ENCODE measurements at places on chromosomes 5 and 9.

DNA sequence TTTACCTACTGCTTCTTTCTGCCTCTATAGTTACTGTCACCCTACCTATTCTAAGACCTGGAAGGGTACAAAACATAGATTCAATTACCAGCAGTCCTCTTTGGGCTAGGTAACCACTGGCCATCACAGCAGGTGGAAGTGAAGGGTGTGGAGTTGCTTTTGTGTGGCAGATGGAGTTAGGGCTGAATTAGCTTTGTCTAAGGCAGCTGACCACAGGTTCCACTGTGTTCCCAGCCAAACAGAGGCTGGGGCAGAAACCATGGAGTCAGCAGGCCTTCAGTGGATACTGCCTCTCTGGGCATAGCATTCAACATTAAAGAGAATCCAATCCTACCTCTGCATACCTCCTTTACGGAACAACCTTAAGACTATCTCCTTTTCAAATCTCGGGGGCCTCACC lies 254.2 kb downstream of the RFX3 start:
- no peak for DNase-seq

GRCh38 chr5:139199321-139199720 lies 1.2 kb upstream of the SIL1 start:
- no peak for DNase-seq

- no peak for DNase-seq
Observed at GRCh38 chr5:85549836-85550599, 1067.7 kb upstream of the COX7C start.

DNA sequence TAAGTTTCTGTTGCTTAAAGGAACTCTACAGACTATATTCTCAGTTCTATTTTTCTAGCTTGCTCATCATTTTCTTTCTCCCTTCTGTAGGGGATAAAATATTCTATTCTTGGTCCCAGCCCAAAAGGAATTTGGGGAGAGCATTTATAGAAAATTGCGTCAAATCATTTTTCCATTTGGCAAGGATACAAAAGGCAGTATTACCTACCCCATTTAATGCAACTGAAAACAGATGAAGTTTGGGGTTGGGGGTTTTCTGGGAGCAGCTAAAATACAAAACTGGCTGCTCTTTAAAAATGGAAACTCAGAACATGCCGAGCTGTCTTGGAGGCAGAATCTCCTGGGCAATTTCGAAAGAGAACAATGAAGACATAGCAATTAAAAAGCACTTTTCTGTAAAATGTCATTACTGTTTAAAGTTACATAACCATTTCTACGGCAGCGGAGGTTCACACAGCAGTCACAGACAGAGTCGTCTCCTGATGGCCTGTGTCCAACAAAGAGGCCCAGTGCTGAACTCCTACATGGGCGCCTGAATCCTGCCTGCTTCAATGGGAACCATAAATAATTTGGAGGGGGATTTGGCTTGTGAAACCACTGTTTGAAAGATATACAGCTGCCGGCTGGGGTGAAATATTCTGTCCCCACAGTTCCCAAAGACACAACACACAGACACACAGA lies 152.4 kb downstream of the BRINP1 start:
- peak; percentile 15 for DNase-seq

- DNase-seq, result no peak
Observed at GRCh38 chr5:146620669-146621051, 104.7 kb upstream of the GPR151 start.

All from MCF 10A (cell line).